ENCODE measurements at places on chromosomes 11 and 22. TPM values are rescaled to one million over a fixed set of nuclear protein-coding genes. Genes with fewer than 3 reads are reported as not detected.
A peak's percentile ranks its signal among the peaks of the same experiment; 100 is the strongest.

DNA sequence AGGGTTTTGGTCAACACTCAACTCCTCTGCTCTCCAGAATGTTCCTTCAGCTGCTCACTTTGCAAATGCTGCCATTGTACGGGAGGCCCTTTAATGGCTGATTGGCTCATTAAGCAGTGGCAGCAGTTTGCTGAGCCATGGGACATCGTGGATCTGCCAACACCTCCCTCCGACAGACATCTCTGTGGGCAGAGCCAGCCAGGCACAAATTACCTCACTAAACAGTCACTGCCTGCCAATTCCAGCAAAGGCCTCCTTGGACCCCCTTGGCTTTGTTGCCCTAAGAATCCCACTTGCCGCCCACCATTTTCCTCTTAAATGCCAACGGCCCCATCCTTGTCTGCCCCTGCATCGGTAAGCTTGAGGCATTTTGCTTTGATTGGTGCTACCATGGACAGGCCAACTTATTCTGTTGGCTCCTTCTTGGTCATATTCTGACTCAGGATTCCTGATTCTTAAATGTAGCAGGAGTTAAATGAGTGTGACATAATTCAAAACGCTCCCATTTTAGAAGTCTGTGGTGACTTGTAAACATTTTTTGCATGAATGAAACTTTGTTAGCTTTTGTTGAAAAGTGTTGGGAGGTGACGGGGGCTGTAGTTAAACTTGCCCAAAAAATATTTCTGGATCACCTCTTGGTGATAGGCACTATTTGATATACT, 57.5 kb upstream of the LMO2 start:
- no peak for DNase-seq

DNA sequence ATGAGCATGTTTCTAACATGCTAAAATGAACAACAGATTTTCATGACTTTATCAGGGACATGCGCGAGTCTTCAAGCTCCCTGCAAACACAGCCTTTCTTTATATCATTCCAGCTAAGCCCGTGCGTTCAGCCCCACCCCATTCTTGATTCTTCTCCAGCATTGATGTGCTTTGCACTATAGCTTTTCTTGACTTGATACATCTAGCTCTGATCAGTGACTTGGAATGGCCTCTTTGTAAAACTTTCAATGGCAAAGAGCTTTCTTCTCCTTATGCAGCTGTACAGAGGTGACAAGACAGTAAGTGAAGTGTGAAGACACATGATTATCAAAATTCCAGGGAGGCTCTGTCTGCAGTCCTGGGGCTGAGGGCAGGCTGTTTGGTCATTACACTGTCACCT, 561.0 kb downstream of the OPCML start:
- no peak for DNase-seq

GRCh38 chr22:35743326-35743860, 25.7 kb downstream of the APOL5 start:
- DNase-seq: no peak

DNA sequence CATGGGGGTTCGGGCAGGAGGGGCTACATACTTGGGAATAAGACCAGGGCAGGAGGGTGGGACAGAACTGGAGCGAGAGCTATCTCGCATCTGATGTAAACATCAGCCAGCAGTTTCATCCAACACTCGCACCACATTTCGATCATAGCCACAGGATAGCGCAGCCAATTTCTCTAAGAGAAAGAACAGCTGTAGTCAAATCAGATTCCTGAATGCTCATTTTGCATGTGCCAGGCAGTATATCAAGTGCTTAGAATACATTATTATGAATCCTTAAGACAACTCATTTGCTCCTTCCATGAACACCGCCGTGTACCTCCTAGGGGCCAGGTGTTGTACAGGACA, 14.5 kb downstream of the DGCR2 start:
- no peak for DNase-seq

GRCh38 chr22:21624120-21624879, 5.5 kb downstream of the YDJC start:
- peak; percentile 63 for DNase-seq

DNA sequence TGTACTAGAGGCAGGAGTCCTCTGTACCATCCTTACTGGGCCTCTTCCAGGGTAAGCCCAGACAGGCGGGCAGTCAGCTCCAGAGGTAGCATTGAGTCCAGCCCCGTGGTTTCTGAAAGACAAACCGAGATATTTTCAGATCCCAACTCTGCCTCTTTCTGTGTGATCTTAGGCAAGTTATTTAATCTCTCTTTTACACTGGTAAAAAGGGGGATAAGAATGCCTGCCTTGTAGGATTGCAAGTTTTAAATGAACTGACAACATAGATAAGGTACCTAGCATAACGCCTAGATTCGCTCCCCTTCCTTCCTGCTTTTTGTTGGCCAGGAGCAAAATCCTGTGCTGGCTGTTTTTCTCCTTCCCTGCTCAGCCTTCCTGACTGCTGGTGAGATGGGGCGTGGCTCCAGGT, 56.4 kb upstream of the NNMT start:
- DNase-seq: no peak

DNA sequence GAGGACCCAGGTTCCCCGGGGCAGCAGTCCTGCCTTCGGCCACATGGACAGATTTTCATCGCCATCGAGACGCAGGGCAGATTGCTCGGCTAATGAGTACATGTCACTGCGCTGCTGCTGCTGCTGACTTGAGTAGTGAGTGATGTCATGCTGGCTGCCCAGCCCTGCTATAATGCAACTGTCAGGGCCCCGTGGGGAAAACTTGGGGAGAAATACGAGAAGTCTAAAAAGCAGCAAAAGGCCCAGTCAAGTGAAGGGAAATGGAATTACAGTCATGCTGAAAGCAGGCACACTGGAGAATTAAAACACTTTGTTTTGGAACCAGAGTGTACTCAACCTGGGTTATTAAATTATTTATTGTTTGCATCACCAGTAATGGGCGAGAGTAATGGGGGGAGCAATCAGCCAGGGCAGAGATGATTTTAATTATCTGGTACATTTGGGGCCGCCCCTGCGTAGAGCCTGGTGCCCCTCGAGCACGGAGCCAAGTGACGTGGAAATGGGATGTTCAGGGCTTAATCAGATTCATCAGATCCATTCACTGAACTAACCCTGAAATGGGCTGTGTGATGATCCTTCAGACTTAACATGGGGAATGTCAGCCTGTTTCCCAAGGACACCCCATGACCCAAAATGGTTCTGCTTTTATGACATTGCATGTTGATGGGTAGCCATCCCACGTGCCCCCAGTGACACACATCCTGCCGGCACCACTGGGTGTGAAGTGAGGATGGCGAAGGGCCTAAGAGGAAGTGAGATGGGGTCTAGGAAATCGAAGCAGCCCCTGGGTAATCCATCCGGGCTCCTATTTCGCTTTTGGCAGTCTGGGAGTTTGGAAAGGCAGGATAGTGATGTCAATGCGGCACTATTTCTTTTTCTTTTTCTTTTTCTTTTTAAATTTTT, 241.6 kb upstream of the CADM1 start:
- DNase-seq: no peak

- peak; percentile 23 for DNase-seq
These were observed 7.2 kb downstream of the DDX10 start for GRCh38 chr11:108672113-108672512.

DNA sequence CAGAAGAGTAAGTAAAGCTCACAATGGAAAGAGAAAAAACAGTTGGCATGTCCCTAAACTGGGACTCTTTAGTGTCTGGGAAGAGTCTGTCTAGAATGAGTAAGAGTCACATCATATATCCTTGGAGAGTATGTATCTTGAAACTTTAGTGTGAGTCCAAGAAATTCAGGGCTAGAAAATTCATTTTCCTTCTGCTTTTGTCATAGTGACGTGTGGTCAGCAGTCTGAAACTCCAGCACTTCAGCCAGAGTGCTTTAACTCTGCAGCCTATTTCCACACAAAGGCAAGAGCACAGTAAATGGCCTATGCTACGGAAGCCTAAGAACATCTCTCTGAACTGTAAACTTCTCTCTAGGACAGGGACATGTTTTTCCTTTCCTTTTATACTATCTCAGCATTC, 174.1 kb downstream of the FAM181B start:
- no peak for DNase-seq

DNA sequence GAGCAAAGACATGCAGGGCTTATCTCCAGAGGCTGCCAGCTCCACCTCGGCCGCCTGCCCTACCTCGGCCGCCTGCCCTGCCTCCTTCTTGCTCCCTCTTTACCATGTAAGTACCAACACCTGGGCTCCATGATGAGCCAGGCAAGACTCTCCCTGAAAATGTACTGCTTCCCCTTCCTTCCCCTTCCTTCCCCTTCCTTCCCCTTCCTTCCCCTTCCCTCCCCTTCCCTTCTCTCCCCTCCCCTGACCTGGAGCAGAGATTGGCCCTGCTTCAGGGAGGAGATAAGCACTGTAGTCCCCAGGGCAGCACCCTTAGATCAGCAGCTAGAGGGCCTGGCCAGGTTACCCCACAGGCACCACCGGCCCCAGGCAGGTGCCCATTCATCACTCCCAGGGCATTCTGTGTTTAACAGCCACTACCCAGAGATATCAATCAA, 25.4 kb upstream of the ADORA2A start:
- no peak for DNase-seq

DNA sequence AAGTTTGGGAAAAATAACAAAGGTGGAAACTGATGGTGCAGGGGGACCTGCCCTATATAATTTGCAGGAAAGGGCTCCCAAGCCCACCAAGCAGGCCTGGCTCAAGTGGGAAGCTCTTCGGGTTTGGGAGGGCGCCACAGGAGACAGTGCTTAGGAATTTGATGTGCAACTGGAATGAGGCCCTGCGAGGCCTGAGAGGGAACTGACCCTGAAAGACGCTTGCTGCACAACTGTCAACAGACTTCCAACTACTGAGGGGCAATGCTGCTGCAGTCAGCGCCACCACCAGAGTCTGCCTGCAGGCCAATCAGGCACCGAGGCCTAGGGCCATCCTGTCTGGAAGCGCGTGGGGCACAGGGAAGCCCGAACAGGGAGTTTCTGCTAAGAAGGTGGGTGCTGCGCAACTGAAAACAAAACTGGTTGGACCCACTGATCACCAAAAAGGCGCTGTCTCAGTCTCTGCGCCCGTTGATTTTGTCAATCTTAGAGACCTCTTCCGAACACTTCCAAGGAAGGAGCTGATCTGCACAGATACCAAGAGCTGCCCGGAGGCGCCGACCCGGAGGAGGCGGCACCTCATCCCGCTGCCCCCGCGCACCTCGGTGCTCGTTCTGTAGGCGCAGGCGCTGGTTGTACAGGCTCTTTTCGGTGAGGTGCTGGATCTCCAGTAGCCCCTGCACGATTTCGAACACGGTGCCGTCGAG, 667 bp downstream of the DGCR6L start:
- no peak for DNase-seq

- no peak for DNase-seq
These were observed 711.1 kb downstream of the BRD1 start for GRCh38 chr22:49116486-49117120.

DNA sequence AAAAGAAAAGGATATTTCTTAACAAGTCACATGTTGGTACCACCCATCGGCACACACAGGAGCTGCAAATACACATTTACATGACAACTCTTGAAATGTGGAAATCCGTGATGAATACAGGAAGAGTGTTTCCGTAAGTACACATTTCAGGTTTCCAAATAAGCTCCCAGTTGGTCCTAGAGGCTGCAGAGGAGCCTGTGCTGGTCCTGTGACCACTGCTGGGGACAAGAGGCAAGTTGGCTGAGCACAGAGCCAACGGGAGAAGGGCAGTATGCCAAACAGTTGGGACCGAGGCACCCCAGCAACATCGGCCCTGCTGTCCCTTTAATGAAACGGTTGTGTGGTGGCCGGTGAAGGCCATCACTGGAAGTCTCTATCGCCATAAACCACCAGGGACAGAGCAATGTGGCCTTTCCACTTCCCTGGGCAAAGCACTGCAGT, 38.5 kb upstream of the ARFGAP3 start:
- no peak for DNase-seq

GRCh38 chr11:379205-380094, 10.2 kb downstream of the B4GALNT4 start:
- no peak for DNase-seq

DNA sequence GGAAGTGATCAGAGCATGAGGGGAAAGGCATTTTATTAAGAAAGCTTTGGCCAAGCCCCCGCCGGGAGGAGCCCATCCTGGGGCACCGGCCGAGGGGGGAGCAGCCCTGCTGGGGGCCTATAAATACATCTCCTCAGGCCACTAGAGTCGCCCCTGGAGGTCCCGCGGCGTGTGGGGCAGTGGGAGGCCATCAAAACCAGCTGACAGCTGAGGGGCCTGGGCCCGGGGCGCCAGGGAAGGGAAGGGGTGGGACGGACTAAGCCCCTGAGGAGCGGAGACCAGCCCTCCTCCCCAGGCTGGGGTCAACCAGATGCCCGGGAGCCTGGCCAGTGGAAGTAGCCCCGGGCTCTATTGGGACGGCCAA, 13.1 kb downstream of the SCARF2 start:
- no peak for DNase-seq

GRCh38 chr11:60204922-60205321, 22.0 kb upstream of the MS4A6A start:
- DNase-seq: no peak

GRCh38 chr11:108871152-108871551, 206.3 kb downstream of the DDX10 start:
- peak; percentile 37 for DNase-seq

DNA sequence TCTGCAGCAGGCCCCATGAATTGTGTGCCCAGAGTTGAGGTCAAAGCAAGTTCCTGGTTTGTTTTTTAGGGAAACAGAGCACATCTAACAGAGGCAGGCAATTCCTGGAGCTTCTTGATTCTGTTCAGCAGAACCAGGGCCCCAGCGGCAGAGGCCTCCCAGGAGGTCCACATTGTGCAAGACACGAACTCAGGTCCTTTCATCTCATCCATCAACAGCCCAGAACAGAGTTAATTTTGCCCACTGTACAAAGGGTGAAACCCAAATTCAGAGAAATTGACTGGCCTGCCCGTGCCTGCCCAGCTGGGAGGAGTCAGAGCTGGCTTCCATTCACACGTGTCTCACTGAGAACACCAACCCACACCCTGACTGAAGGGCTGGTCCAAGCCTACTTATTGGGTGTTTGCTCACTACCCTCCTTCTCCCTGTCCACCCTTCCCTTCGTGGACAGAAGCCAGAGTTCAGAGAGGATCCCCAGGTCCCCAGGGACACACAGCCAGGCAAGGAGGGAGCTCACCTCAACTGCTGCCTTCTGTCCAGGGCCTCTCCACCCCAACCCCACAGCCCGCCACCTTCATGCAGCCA, 607.1 kb downstream of the TBC1D22A start:
- DNase-seq: no peak

GRCh38 chr22:49259839-49260615, 567.6 kb downstream of the BRD1 start:
- DNase-seq: no peak

- no peak for DNase-seq
These were observed 10.4 kb downstream of the OAF start for GRCh38 chr11:120221115-120221752.

Gene KCNK4
- total RNA-seq: not detected

Gene SLN
- not detected for total RNA-seq

Gene LRRC4C
- total RNA-seq: not detected

Gene GLYAT
- not detected for total RNA-seq

Gene OR4D5
- not detected for total RNA-seq

Gene CADM1
- 49.3 TPM for total RNA-seq

Gene MYRF
- total RNA-seq: 1.9 TPM

Gene MS4A2
- total RNA-seq: not detected

Gene SLC6A5
- total RNA-seq: not detected

Gene LIPT2
- total RNA-seq: 2.1 TPM

Gene TKFC
- total RNA-seq: 36.0 TPM

Gene OR52N4
- not detected for total RNA-seq

Gene MIOX
- 0.35 TPM for total RNA-seq

Gene FAM180B
- not detected for total RNA-seq

Gene RAC2
- not detected for total RNA-seq

Gene UPB1
- total RNA-seq: not detected

Gene PRMT3
- 19.0 TPM for total RNA-seq

Measured in MG63 (cell line).